ENCODE measurements at places on chromosomes 6 and 20.
A peak's percentile ranks its signal among the peaks of the same experiment; 100 is the strongest.

DNA sequence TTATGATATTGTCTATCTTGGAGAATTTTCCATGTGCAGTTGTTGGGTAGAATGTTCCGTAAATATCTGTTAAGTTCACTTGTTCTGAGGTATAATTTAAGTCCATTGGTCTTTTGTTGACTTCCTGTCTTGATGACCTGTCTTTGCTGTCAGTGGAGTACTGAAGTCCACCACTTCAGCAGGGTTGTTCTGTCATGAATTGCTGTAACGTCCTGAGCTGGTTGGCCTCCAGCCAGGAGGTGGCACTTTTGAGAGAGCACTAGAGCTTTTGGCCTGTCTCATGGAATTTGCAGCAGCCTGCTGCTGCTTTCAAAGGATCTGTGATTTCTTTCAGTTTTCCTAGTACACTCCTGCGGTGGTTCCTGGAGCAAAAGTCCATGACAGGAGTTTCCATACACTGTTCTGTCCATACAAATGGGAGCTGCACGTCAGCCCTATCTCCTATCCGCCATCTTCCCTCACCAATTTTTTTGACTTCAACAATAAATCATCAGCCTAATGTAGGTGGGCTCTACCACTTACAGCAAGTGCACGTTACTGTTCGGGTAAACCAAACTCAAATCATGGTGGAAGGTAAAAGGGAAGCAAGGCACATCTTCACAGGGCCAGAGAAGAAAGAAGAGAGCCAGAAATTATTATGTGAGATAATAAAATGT lies 46.9 kb upstream of the TRERF1 start:
- DNase-seq = no peak

GRCh38 chr6:21612067-21612745 lies 18.7 kb downstream of the SOX4 start:
- no peak for DNase-seq

GRCh38 chr6:18265787-18266522 lies 1.6 kb upstream of the DEK start:
- DNase-seq = no peak

- DNase-seq = peak; percentile 48
Measured at GRCh38 chr20:44215125-44215524, 4.6 kb upstream of the OSER1 start.

- no peak for DNase-seq
Measured at GRCh38 chr6:19668710-19669109, 168.5 kb upstream of the ID4 start.

GRCh38 chr20:55586610-55587009 lies 418.7 kb downstream of the CBLN4 start:
- no peak for DNase-seq

DNA sequence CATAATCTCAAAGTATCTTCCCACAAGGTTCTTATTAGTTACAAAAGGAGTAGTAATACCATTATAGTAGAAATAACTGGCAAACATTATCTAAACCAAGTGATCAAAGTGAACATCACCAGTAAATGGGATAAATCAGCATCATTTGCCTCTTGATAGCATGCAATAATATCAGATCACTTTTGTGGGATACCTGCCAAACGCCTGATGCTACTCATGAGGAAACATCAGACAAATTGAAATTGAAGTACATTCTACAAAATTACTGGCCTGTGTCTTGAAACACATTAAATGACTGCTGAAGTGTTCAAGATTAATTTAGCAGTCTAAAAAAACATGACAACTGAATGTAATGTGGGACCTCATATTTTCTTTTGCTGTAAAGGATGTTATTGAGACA lies 208.1 kb downstream of the TINAG start:
- DNase-seq = no peak

DNA sequence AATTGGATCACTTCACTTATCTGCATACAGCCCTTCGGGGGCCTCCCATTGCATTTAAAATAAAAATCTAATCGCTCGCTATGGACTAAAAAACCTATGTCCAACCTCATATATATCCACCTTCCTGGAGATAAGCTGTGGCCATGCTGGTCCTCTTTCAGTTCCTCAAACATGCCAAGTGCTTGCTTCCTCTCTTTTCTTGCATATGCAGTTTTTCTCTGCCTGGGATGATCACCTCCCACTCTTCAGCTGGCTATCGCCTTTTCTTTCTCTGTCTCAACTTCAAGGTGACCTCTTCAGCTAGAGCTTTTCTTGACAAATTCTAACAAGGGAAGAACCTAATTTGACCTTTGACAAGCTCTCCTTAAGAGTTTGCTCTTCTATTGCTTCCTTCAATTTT lies 5.6 kb upstream of the TFB1M start:
- DNase-seq = no peak

All from GM13977 (cell line).